Naive thymus-derived CD4-positive, alpha-beta T cell (primary cell): ENCODE measurements at places on chromosomes 7 and 10. TPM values are rescaled to one million over a fixed set of nuclear protein-coding genes. Genes with fewer than 3 reads are reported as not detected.
A peak's percentile ranks its signal among the peaks of the same experiment; 100 is the strongest.

DNA sequence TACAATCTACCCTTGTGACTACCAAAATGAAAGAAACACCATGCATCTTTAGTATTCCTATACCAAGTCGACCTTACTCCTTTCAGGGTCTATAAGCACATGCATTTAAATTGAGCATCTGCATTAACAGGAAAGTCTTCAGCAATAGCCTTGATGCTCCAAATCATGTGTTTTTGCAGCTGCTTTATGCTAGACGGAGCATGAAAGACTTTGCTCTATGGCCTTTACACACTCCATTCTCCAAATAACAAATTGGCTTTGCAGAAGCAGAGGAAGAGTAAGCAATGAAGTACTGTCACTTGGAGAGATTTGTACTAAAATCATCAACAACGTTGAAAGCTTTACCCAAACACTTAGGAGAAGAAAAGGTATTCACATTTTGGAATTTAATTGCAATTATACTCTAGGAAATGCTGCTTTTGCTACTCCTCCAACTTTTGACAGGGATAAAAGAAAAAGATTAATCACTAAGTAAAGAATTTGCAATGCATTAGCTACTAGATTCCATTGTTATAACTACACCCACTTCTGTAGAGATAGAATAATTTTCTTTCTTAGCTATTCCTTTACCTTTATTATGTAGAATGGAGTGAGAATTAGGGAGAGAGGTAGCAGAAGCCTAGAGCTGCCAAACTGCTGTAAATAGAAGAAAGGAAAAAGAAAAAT is 131.8 kb downstream of the SEMA3E start:
- H3K4me1 ChIP-seq = no peaks in the 10 kb centered on the region
- no peaks in the 10 kb centered on the region for H3K36me3 ChIP-seq
- H3K27me3 ChIP-seq = no peaks in the 10 kb centered on the region
- no peak overlapping the region for H3K4me3 ChIP-seq
- no peak overlapping the region for H3K27ac ChIP-seq
- DNase-seq = no peak

DNA sequence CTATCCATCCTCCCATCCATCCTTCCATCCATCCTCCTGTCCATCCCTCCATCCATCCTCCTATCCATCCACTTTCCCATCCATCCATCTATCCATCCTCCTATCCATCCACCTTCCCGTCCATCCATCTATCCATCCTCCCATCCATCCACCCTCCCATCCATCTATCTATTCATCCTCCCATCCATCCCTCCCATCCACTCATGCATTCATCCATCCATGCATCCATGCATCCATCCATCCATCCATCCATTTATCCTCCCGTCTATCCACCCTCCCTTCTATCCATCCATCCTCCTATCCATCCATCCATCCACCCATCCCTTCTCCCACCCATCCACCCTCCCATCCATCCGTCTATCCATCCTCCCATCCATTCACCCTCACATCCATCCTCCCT is 25.2 kb upstream of the PSMG3 start:
- H3K4me1 ChIP-seq = peaks cover 22% of the 10 kb centered on the region
- no peak overlapping the region for H3K4me3 ChIP-seq
- no peak overlapping the region for H3K27ac ChIP-seq
- H3K27me3 ChIP-seq = no peaks in the 10 kb centered on the region

GRCh38 chr7:116249969-116250553 is 39.7 kb downstream of the TES start:
- no peaks in the 10 kb centered on the region for H3K27me3 ChIP-seq
- no peak for DNase-seq
- H3K27ac ChIP-seq = no peak overlapping the region
- H3K36me3 ChIP-seq = no peaks in the 10 kb centered on the region
- H3K4me1 ChIP-seq = no peaks in the 10 kb centered on the region

DNA sequence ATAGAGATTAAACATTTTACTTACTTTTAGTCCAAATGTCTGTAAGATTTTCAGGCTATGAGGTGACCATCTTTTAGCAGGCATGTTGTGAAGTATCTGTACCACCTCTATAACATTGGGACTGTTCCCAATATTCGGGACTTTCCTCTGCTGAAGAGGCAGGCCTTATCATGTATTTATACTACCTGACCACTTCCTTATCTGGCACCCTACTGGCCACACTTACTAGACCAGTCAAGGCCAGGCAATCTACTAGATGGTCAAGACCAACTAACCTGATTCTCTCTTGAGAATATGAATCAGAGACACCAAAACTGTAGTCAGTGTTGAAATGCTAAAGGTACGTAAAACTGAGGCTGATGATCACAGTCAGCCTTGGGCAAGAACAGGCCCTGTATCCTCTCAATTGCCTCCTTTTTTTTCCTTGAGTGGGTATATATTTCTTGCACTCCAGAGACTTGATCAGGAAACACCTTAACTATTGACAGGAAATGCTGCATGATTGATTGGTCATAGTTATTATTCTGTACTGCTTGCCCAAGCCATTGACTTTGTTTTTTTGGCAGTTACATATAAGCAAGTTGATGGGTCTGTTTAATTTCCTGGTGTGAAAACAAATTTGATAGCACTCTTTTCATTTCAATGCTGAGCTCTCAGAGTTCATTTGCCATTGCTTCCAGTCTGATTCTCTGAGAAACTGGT is 5.2 kb upstream of the PRKAR2B start:
- H3K27ac ChIP-seq = no peak overlapping the region
- H3K4me3 ChIP-seq = no peak overlapping the region
- H3K36me3 ChIP-seq = no peaks in the 10 kb centered on the region
- no peaks in the 10 kb centered on the region for H3K27me3 ChIP-seq
- no peak for DNase-seq

DNA sequence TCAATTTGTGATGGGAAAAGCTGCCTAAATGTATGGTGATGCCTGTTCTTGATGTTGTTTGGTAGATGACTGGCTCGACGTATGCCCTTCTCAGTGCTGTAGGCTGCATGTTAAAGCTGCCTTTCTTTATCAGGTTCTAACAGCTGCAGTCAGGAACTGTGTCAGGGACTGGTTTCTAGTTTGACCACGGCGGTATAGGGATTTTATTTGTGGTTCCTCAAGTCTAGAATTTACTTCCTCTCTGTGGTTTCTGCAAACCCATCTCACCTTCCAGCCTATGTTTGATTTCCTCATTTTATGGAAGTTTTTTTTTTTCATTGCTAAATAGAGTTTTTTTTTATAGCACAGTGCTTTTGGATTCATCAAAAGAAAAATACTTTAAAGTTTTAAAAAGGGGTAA is 26.5 kb downstream of the LMTK2 start:
- peak overlapping the region; percentile 11 for H3K4me3 ChIP-seq
- no peaks in the 10 kb centered on the region for H3K27me3 ChIP-seq
- no peaks in the 10 kb centered on the region for H3K36me3 ChIP-seq
- no peak overlapping the region for H3K27ac ChIP-seq

DNA sequence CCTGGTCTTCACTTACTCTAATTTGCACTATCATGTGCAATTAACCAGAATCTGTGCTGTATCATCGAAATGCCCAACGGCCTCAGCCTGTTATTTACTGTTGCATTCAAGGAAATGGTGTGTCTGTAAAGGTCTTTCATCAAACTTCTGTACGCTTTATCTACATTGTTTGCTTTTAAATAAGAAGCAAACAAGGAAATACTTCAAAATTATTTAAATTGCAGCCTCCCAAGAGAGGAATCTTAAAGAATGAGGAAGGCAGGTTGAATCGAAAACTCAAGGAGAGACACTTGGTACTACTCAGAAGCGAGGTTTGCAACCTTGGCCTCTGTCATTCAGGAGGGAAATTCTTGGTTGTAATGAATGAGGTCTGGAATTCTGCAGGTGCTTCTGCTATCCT is 40.7 kb downstream of the MGAM start:
- H3K4me3 ChIP-seq = no peak overlapping the region
- H3K36me3 ChIP-seq = no peaks in the 10 kb centered on the region
- no peaks in the 10 kb centered on the region for H3K27me3 ChIP-seq
- no peak overlapping the region for H3K27ac ChIP-seq
- no peak for DNase-seq
- H3K4me1 ChIP-seq = no peaks in the 10 kb centered on the region

DNA sequence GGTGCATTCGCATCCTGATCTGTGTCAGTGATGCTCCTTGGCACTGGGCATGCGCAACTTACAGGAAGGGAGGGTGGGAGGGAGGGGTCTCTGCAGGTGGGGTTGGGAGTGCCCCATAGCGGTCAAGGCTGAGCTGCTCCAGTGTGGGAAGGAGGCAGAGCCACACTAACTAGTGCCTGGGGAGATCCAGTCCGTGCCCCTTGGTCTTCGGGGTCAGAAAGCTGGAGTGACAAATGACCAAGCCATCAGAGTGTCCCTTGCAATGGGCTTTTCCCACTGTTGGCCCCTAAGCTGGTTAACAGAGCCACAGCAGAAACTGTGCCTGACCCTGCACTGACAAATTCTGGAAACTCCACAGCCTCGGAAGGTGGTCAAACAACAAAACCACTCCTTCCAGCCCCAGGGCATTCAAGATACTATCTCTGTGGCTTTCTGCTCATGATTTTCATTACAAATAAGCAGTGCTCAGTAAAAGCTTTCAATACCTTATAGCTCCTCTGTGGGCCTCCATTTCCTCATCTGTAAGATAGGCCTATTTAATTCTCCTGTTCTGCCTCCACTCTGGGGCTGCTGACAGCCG is 138.1 kb upstream of the UNC5B start:
- DNase-seq = no peak
- H3K4me3 ChIP-seq = no peak overlapping the region
- H3K27me3 ChIP-seq = no peaks in the 10 kb centered on the region
- no peaks in the 10 kb centered on the region for H3K4me1 ChIP-seq
- no peak overlapping the region for H3K27ac ChIP-seq
- no peaks in the 10 kb centered on the region for H3K36me3 ChIP-seq

GRCh38 chr10:120174491-120174890 is 282.0 kb downstream of the SEC23IP start:
- H3K4me1 ChIP-seq = no peaks in the 10 kb centered on the region
- H3K4me3 ChIP-seq = no peak overlapping the region
- no peak for DNase-seq
- H3K27me3 ChIP-seq = no peaks in the 10 kb centered on the region
- H3K36me3 ChIP-seq = no peaks in the 10 kb centered on the region

DNA sequence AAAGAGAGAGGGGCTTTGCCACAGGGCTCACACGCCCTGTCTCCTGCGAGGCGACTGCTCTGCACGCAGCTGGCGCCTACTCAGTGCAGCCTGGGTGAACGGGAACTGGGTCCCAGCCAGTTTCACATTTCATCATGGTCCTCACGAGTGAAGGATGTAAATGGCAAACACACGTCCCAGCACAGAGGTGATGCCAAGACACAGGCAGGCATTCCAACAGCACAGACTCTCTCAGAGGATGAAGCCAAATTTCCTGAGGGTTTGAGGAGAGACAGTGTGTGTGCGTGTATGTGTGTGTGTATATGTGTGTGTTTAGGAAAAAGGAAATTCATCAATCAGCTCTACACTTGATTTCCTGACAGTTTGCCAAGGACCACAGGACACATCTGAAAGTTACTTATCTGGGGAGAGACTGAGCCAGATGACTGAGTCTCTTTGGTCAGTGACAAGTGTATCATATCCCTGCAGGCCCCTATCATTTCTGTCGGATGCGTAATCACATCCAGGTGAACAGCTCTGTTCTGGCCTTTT is 53.9 kb downstream of the CHST15 start:
- no peaks in the 10 kb centered on the region for H3K4me1 ChIP-seq
- no peak for DNase-seq
- H3K4me3 ChIP-seq = no peak overlapping the region

DNA sequence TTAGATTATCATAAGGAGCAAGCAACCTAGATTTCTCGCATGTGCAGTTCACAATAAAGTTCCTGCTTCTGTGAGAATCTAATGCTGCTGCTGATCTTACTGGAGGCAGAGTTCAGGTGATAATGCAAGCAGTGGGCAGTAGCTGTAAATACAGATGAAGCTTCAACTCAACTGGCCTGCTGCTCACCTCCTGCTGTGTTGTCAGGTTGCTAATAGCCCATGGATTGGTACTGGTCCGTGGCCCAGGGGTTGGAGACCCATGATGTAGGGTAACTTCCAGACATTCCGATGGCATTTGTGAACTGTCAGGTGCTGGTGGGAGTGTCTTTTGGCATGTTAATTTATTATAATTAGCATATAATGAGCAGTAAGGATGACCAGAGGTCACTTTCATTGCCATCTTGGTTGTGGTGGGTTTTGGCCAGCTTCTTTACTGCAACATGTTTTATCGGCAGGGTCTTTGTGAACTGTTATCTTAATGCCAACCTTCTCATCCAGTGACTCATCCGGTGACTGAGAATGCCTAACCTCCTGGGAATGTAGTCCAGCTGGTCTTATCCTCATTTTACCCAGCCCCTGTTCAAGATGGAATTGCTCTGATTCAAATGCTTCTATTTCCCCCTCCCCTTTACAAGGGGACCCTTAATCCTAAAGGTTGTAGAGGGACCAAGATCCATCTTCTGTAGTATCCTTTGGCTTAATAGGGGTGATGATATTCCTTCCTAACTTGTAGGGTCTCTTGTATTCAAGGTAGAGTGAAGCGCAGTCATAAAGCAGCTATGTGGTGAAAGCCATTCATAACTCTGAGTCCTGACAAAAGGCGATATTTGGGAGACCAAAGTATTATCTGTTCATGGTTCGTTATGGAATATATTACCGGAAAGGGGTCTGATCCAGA is 165.8 kb downstream of the CCSER2 start:
- no peak overlapping the region for H3K27ac ChIP-seq
- no peak for DNase-seq
- H3K27me3 ChIP-seq = no peaks in the 10 kb centered on the region
- no peaks in the 10 kb centered on the region for H3K4me1 ChIP-seq

- no peak overlapping the region for H3K4me3 ChIP-seq
- DNase-seq = no peak
- H3K27me3 ChIP-seq = no peaks in the 10 kb centered on the region
- H3K4me1 ChIP-seq = no peaks in the 10 kb centered on the region
Observed at GRCh38 chr10:19325581-19325980, 277.0 kb downstream of the MALRD1 start.

- no peaks in the 10 kb centered on the region for H3K27me3 ChIP-seq
Observed at GRCh38 chr7:106059556-106059955, 52.6 kb downstream of the SYPL1 start.

DNA sequence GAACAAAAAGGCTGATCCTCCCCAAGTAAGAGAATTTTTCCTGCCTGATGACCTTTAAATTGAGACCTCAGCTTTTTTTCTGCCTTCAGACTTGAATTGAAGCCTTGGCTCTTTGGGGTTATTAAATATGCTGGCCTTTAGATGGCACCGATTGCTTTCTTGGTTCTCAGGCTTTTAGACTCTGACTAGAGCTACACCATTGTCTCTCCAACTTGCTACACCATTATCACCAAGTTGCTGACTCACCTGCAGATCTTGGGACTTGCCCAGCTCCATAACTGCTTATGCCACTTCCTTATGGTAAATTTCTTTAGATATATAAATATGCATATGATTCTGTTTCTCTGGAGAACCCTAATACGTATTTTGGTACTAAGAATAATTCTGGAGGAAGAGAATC is 3.1 kb upstream of the ABCA13 start:
- no peak overlapping the region for H3K4me3 ChIP-seq
- no peaks in the 10 kb centered on the region for H3K4me1 ChIP-seq
- no peaks in the 10 kb centered on the region for H3K36me3 ChIP-seq

The CFTR gene
- total RNA-seq = not detected

The GIMAP8 gene
- 13.8 TPM for total RNA-seq

The IQUB gene
- not detected for total RNA-seq

The PNLIPRP3 gene
- not detected for total RNA-seq

The TMEM184A gene
- total RNA-seq = not detected

The MMD2 gene
- not detected for total RNA-seq

The NXPH1 gene
- total RNA-seq = not detected

The RBP4 gene
- total RNA-seq = not detected in 2 replicates

The GRID2IP gene
- total RNA-seq = 0.05 TPM in 1 of 2 replicates, not detected in the other

The AGR2 gene
- not detected in 2 replicates for total RNA-seq
